ENCODE measurements at places on chromosomes 2 and 18. TPM values are rescaled to one million over a fixed set of nuclear protein-coding genes. Genes with fewer than 3 reads are reported as not detected.

SLC19A3 gene
- total RNA-seq, result 0.29 TPM

TWIST2 gene
- total RNA-seq, result 297 TPM

C1QL2 gene
- not detected for total RNA-seq

GYPC gene
- 71.0 TPM for total RNA-seq

TBR1 gene
- total RNA-seq, result not detected

GPR39 gene
- total RNA-seq, result 1.3 TPM

AFF3 gene
- 0.66 TPM for total RNA-seq

TMEM178A gene
- 1.0 TPM for total RNA-seq
